ENCODE measurements at places on chromosomes 5 and 9.
A peak's percentile ranks its signal among the peaks of the same experiment; 100 is the strongest.

DNA sequence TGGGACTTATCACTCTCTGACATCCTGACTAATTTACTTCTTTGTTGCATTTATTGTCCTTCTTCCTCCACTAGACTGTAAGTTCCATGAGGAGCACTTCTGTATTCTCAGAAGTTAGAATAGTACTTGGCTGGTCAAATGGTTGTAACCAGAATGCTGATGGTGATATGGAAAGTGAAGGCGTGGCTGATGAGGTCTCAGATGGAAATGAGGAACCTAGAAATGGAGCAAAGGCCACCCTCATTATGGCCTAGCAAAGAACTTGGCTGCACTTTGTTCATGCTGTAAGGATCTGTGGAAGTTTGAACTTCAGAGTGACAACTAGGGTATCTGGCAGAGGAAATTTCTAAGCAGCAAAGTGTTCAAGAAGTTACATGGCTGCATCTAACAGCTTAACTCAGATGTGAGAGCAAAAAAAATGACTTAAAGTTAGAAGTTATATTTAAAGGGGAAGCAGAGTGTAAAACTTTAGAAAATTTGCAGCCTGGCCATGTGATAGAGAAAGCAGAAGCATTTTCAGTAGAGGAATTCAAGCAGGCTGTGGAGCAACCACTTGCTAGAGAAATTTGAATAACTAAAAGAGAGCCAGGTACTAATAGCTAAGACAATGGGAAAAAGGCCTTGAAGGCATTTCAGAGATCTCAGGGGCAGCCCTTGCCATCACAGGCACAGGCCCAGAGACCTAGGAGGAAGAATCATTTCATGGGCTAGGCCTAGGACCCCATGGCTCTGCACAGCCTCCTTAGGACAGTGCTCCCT is 14.9 kb upstream of the SLC22A5 start:
- no peak for DNase-seq

GRCh38 chr9:94918038-94918753 is 191.7 kb downstream of the AOPEP start:
- no peak for DNase-seq

- DNase-seq, result no peak
Measured at GRCh38 chr9:32701321-32702022, 66.0 kb upstream of the TAF1L start.

GRCh38 chr5:156587012-156587411 is 260.0 kb downstream of the SGCD start:
- DNase-seq, result no peak

DNA sequence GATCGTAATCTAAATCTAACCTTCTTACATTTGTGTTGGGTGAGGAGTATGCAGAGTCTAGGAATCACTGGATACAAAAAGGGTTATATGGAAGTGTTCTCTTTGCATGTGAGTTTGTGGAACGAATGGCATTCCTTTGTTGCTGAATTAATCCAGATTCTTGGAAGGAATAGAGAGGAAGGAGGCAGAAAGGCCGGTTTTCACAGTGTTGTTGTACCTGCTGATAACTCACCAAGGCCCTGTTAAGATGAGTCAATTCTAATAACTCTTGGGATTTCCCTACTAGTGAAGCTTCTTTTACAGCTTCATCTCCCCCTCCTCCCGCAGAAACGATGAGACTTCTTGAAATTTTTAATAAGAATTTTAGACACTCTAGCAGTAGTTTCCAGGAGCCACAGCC is 84.0 kb downstream of the ZSWIM6 start:
- no peak for DNase-seq

DNA sequence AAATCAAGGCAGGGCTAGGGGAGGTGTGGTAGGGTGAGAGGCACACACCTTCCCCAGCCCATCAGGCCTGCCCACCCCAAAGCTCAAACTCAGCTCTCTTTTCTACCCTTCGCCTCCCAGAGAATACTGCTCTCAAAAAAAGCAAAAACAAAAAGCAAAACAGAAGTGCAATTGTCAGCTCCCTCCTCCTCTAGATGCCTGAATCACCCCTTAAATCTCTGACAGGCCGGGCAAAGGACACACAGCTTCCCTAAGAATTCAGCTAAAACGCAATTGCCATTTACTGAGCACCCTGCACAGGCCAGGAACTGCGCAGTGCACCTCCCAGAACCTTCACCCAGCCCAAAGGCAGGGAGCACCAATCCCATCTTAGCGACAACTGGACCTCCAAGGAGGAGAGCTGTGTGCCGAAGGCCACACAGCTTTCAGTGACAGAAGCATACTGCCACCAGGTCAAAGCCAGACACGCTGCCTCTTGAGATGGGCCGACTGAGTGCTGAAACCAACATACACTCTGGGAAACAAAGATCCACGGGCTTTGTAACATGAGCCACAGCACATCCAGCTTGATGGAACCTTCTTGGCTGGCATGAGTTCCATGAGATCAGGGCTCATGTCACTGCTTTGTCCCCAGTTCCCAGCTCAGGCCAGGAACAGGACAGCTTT is 53.4 kb upstream of the STXBP1 start:
- no peak for DNase-seq

DNA sequence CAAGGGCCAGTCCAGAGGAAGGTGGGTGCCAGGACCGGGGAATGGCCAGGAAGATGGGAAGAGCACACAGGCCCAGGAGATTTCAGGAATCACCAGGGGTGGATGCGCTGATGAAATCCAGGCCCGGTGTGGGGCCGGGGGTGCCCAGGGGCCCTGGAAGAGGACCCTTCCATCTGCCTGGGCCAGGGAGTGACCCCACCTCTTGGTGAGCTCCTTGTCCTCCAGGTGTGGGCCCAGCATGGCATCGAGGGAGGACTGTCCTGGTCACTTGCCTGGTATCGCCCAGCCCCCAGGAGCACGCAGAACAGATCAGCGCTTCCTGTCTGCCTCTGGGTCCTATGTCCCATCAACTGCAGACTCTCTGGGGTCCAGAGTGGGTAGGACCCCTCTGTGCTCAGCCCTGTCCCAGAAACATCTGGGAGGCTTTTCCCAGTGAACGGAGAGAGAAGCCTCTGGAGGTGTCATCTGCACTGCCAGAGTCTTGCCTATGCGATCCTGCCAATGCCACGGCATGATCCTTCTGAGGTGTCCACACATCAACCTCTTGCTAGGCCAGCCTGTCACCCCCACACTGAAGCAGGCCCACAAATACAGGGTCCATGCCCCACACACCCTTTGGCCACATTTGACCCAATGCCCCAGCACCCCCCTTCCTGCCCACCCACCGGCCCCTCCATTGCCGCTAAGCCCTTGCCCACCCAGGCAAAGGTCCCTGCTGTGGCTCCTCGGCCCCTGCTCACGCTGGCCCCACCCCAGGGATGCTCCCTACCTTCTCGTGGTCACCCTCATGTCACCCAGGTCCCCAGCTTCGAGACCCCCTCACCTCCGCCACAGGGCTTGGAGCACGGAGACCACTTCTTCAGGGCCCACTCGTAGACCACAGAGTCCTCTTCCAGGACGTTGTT is 67.2 kb downstream of the ZNF354C start:
- peak; percentile 52 for DNase-seq

- no peak for DNase-seq
Measured at GRCh38 chr9:3916984-3917383, 382.9 kb downstream of the GLIS3 start.

DNA sequence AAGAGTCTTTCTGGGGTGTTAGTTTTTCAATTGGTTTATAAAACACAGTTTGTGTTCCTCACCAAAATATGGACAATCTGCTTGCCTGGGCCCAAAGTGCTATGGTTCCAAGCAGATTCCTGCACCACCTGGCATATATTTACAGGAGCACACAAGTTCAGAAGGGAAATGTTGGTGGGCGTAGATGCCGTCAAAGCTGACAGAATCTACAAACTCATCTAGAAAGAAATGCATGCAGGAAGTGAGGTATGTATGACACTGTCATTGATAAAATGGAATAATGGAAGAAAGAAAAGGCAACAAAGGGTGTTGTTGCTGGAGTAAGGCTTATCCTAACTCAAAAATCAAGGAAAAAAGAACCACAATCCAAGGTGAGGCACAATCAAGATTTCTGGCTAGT is 225.8 kb downstream of the MLLT3 start:
- no peak for DNase-seq

GRCh38 chr9:35422346-35422745 is 67.6 kb upstream of the RUSC2 start:
- no peak for DNase-seq

DNA sequence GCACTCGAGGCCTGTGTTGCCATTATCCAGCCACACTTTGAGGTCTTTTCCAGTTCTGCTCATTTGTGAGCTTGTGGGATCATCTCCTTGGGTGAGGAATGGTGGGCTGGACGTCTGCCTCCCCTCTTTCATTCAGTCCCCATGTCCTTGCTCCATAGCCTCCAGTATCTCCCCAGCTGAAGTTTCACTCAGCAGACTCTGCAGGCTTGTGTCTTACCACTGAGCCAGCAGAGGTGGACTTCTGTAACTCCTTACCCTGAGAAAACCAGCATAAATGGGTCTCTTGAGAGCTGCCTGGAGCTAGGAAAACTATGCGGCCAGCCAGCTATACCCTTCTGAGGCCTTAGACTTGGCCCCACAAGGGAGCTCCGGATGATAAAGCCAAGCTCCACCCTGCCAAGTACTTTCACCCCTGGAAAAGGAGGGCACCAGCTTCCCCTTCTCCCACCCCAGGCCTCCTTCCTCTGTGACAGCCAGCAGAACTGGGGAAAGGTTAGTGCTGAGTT is 12.2 kb downstream of the IRF1 start:
- no peak for DNase-seq

GRCh38 chr5:111649516-111649915 is 107.5 kb downstream of the NREP start:
- no peak for DNase-seq

GRCh38 chr5:177194268-177194667 is 60.7 kb downstream of the NSD1 start:
- peak; percentile 72 for DNase-seq

DNA sequence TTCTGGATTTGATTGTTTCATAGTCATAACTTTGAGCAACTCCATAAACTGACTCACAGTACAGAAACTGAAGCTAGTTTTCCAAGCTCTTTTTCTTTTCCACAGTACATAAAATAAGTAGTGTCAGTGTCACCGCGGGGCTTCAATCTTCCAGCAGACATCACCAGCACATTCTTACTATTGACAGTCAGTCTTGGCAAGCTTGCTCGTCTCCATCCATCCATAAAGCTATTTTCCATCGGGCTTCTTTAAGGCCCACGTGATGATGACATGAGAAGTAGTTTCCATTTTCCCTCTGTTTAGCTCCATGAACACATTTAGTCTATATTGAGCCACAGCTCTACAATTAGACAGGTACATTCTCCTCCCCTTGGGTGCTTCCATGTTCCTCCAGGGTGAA is 443.4 kb downstream of the KDM4C start:
- no peak for DNase-seq

- no peak for DNase-seq
Measured at GRCh38 chr9:14393418-14393817, 79.5 kb upstream of the NFIB start.

DNA sequence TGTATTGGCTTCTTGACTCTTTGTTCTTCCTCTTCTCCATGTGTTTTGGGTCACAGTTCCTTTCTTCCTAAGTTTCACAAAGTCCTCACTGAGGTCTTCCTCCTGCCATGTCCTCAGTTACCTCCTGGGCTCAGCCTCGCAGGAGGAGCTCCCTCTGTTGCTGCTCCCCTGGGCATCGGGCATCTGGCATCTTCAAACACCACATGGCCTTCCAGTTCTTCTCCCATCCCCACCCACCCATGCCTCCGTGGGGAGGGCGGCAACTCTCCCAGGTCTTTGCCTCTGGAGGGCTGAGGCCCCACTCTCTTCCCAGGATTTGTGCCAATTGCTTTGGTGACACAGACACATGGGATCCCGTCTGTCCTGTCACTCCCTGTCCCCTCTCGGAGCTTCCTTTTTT is 22.8 kb downstream of the MRPL36 start:
- peak; percentile 49 for DNase-seq

- no peak for DNase-seq
Measured at GRCh38 chr5:139205124-139205523, 7.0 kb upstream of the SIL1 start.

DNA sequence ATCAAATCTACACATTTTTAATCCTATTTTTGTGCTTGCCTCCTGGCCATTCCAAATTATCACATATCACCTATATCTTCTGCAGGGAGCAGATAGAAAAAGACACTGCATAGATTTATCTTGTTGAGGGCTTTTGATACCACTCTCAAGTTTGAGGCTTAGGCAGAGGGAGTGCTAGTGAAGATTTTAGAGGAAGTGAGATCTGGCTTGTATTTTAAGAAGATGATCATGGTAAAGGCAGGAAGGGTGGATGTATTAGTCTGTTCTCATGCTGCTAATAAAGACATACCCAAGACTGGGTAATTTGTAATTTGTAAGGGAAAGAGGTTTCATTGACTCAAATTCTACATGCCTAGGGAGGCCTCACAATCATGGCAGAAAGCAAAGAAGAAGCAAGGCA is 220.9 kb upstream of the TUT7 start:
- no peak for DNase-seq

DNA sequence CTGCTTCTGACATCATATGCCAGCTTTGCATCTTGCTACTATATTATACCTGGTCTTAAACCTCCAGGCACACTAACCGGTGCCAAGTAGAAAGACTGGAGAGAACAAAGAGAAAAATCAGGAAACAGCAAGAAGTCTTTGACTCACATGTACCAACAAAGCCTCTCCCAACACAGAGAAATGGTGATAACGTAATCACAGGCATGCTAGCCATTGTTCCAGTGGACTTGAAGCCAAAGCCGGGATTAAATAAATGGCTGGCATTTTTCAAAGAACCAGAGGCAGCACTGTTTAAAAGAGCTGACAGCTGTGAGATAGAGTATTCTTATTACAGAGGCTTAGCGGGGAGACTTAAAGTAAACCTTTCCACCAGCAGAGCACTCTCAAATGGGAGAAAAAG is 148.4 kb upstream of the NFIL3 start:
- no peak for DNase-seq

GRCh38 chr5:68822796-68823195 is 271.0 kb upstream of the SLC30A5 start:
- DNase-seq, result no peak

DNA sequence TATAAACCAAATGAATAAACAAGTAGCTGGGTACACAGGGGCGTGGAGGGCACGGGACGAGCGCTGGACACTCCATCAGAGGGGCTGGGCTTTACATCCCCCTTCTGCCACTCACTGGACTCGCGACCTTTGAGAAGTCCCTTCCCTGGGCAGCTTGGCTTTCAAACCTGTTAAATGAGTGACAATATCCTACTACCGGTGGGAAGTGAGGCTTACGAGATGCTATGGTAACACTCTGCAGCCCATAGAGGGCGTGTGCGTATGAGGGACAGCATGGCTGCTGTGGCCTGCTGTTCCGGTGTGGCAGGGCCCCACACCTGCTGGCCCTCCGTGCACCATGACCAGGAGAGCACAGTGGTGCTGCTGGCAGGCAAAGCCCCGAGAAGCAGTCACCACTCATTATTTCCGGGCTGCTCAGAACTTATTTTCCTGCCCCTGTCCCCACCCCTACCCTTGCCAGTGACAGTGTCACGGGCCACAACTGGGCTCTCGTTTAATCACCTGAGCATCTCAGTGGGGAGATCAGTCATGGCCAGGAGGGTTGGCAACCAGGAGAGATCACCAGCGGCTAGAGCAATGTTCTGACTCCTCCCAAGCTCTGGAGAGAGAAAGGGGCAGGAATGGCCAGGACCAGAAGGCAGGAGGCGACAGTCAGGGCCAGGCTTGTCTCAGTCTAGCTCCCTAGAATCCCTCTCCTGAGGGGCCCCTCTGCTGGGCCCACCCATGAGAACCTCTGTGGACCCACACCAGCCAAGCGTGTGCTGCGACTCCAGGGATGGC is 10.5 kb downstream of the CLTB start:
- DNase-seq, result no peak
